Activated CD4-positive, alpha-beta T cell treated with anti-CD3 and anti-CD28 coated beads, Interleukin-2, amount 10 ng/mL, durations not matched to agents 24 days and 14 days (primary cell): ENCODE measurements at places on chromosomes 3 and 15. TPM values are rescaled to one million over a fixed set of nuclear protein-coding genes. Genes with fewer than 3 reads are reported as not detected.

GRCh38 chr3:43073116-43073835 lies 32.6 kb downstream of the POMGNT2 start:
- peaks cover 4% of the 10 kb centered on the region for H3K36me3 ChIP-seq
- H3K27ac ChIP-seq, result no peak overlapping the region
- no peak for DNase-seq
- H3K27me3 ChIP-seq, result peaks cover 4% of the 10 kb centered on the region

GRCh38 chr3:120428924-120429323 lies 21.9 kb downstream of the FSTL1 start:
- H3K36me3 ChIP-seq, result no peaks in the 10 kb centered on the region
- no peak overlapping the region for H3K4me3 ChIP-seq
- no peak overlapping the region for H3K27ac ChIP-seq
- peaks cover 27% of the 10 kb centered on the region for H3K27me3 ChIP-seq
- no peaks in the 10 kb centered on the region for H3K4me1 ChIP-seq

GRCh38 chr3:81638480-81638879 lies 123.0 kb downstream of the GBE1 start:
- no peak for DNase-seq
- no peak overlapping the region for H3K4me3 ChIP-seq
- no peaks in the 10 kb centered on the region for H3K4me1 ChIP-seq
- peaks cover 1% of the 10 kb centered on the region for H3K36me3 ChIP-seq
- no peak overlapping the region for H3K27ac ChIP-seq
- H3K27me3 ChIP-seq, result no peaks in the 10 kb centered on the region

SERINC4 gene
- 0.28 and 0.33 TPM in 2 replicates for total RNA-seq
